ENCODE measurements at places on chromosomes 5 and 9.

- DNase-seq = no peak
Observed at GRCh38 chr5:68054638-68055037, 160.9 kb upstream of the PIK3R1 start.

DNA sequence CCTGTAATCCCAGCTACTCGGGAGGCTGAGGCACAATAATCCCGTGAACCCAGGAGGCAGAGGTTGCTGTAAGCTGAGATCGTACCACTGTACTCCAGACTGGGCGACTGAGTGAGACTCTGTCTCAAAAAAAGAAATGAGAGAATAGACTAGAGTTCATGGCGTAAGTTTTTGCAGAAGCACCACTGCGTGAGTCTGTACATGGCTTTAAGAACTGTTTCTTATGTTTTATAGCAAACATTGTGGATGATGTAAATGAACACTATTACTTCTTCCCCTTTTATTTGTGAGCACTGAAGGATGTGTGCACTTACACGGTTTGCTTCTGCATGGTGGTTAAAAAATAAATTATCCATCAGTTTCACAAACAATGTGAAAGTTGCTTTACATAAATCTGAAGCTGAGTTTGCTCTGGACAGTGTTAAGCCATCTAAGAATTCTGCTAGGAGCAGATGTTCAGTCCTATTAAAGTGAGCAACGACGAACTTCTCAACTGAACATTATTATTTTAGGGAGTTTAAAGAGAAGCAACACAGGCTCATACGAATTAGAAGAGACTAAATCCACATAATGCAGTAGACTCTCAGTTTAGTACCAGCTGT lies 52.5 kb downstream of the ZFAND5 start:
- no peak for DNase-seq

GRCh38 chr9:114348906-114349482 lies 19.3 kb downstream of the ORM2 start:
- DNase-seq = peak; percentile 62

DNA sequence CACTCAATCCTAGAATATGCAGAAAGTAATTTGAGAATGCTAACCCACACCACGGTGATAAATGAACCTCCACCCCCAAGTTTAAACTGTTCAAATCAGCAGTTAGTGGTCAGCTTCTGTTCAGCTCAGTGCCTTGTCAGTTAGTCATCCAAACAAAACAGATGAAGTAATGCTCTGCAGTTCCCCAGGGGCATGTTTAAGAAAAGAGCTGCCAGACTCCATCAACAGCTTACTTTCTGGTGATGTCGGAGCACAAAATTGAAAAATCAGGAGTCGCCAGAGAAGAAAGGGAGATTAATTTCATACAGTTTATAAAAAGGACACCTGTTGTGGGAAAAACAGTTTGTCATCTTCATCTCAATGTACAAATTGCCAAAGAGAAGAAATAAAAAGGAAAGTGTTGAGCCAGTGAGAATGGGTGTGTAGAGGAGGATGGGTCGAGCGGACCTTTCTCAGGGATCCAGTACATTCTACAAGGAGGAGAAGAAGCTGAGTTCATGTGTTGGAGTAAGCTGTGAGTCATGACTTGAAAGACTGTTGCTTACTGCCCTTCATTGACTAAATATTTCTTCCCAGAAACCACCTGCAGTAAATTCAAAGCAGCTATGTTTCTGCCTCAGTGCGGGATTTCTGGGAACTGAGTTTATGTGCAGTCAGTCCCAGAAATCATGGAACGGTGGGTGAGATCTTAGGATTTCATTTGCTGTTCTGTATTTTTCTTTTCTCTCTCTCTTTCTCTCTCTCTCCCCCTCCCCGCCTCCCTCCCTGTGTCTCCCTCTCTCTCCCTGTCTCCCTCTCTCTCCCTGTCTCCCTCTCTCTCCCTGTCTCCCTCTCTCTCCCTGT lies 13.7 kb downstream of the TRIO start:
- DNase-seq = no peak

DNA sequence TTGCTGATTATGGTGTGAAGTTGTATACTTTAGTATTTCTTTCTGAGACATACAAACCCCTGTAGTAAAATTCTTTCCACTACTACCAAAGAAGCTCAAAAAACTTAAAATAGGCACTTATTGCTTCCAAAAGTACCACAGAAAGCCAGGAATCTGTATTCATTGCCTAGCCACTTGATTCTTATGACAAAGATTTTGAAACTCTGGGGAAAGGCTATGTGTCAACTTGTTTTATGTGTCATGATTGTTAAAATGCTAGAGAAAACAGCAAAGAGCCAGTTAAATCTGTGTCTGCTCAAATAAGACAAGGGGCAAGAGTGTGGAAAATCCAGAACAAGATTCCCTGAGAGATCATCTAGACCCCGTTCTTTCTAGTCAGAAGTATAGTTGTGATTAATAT lies 6.0 kb downstream of the KIF2A start:
- DNase-seq = no peak

GRCh38 chr5:117779171-117779570 lies 1204.5 kb upstream of the SEMA6A start:
- no peak for DNase-seq

DNA sequence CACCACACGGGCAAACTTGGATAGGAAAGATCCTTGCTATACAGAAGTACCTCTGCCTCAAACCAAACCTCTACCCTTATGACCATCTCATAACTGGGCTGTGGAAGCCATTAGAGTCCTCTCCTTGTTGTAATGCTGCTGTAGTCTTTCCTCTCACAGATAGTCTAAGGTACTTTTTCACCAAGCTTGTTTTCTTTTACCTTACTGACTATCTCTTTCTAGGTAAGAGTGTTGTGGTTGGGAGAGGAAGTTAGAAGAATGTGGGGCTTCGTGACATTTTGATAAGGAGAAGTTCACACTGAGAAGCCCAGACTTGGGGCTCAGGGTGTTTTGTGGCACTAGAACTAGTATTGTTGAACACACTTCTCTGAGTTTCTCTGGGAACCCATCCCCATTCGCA lies 8.9 kb downstream of the CFAP95 start:
- DNase-seq = peak; percentile 32

- DNase-seq = no peak
Observed at GRCh38 chr5:10578293-10578665, 14.4 kb downstream of the ANKRD33B start.

DNA sequence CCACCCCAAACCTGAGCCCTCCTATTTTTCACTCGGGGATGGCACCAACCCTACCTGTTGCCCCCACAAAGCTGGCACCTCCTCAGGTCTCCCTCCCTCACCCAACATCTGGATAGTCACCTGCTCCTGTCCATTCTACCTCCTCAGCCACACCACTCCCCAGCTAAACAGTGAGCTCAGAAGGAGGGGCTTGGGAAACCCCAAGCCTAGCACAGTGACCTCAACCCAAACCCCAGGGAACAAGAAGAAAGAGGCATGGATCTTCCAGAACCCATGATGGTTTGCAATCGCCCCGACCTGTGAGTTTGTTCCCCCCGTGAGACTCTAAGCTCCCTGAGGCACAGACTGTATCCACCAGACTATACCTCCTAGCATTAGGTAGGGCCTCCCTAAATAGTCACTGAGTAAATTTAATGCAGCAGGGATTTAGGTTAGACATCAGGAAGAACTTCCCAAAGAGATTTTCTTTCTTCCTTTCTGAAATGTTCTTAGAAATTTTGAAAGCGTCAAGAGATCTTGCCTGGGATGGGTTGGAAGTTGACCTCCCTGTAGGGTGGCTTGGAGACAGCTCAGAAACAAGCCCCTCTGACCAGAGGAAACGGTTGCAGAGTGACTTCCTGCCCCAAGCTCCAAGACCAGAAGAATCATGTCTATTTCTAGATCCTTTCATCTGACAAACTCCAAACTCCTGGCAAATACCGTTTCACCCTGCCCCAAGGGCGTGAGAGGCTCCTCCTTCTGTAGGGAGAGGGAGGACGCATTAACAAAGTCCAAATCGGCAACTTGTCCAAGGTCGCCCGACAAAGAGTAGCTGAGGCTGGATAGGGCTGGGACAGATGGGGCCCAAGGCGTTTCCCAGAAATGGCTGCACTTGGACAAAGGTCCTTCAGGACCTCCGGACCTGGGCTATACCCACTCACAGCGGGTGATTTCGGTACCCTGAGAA lies 4.1 kb downstream of the FIBCD1 start:
- no peak for DNase-seq

DNA sequence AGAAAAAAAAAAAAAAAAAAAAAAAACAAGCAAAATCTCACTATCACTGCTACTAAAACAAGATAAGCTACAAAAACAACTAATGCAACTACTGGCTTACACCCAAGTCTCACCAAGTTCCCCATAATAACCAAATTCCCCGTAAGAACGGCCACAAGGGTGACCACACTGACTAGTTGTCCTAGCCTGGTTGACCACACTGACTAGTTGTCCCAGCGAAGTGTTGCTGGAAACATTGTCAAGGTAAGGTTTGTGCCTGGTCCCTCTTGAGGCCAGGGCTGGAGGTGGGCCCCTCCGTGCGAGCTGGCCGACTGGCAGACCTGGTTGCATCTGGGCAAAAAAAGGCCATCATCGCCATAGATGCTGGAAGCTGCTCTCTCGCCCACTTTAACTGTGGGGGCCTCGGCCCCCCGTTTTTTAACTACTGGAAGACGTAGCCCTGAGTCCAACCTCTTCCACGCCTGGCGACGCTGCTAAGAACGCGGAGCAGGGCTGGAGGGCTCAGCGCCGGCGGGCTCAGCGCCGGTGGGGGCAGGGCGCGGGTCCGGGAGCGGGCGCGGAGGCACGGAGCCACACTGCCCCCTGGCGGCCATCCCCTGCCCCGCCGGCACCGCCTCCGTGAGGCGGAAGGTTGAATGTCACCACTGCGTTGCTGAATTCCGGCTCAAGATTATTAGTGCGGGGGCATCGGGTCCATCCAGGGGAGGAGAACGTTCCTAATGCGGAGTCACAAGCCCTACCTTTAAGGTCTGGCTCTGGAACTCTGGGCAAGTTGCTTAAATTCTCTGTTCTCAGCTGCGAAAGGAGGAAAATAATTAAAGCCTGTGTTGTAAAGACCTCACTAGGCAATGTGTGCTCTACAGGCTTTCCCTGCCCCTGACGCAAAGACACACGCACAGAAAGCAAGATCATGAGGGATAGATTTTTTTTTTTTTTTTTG lies 84.0 kb downstream of the HSD17B3 start:
- DNase-seq = peak; percentile 59

GRCh38 chr5:93360436-93361088 lies 220.5 kb downstream of the NR2F1-AS1 start:
- no peak for DNase-seq

GRCh38 chr9:116897201-116897600 lies 210.1 kb downstream of the TRIM32 start:
- no peak for DNase-seq

- DNase-seq = no peak
Observed at GRCh38 chr5:143051244-143052058, 281.3 kb downstream of the ARHGAP26 start.

GRCh38 chr9:112443200-112443599 lies 43.4 kb upstream of the KIAA1958 start:
- peak; percentile 45 for DNase-seq

- no peak for DNase-seq
Observed at GRCh38 chr9:112446080-112446479, 40.5 kb upstream of the KIAA1958 start.

DNA sequence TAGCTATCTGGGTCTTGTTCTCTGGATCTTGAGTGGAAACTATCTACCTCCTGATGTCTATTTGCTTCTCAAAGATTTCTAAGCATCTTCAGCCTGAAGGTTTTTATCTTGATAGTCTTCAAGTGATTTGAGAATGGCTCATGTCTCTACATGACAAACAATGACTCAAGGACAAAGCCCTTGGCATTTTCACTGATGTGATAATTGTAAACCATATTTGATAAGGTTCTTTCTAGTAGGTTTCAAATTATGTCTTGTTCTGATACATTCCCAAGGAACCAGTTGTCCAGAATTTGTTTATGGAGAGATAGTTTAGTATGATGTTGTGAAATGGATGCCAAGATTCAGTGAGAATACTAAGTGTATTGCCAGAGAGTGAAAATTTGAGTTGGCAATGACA lies 1079.3 kb upstream of the CDH9 start:
- no peak for DNase-seq

- no peak for DNase-seq
Observed at GRCh38 chr9:76581731-76582130, 122.7 kb downstream of the GCNT1 start.

DNA sequence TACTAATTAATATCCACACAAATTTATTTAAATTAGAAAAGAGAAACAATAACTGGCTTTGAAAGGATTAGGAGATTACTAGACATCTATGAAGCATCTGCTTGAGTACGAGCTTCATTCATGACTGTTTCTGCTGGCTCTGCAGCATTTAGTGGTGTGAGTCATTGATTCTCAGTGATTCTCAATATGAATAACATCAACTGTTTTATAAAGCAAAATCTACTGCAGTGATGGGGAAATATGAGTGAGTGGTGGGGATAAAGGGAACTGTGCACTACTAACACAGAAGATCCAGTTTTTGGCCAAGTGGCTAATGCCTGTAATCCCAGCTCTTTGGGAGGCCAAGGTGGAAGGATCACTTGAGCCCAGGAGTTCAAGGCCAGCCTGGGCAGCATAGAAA lies 8.4 kb downstream of the FNBP1 start:
- no peak for DNase-seq

- DNase-seq = no peak
Observed at GRCh38 chr5:115995351-115995750, 33.1 kb downstream of the LVRN start.

- DNase-seq = no peak
Observed at GRCh38 chr9:81032030-81032572, 657.2 kb downstream of the TLE1 start.

DNA sequence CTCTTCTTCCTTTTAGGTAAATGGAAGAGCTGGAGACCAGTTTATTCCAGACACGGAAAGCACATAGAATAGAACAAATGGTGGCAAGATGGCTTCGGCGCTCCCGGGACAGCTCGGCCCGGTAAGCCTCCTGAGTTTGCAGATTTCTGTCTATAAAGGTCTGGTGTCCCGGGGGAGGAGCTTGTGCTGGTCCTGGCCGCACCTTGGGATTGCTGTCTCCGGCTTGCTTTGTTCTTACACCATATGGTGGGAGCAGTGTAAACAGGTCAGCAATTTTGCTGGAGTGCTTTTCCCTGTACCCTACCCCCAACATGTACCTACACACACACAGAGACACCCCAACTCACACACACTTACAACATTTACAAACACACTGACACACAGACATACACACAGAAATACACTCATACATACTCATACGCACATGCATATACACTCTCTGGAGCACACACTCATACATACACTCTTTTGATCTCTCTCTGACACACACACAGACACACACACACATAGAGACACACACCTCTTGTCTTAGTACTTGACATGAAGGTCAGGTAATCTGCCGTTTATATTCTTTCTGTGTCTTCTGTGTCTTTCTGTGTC lies 42.0 kb downstream of the FRMPD1 start:
- no peak for DNase-seq

- no peak for DNase-seq
Observed at GRCh38 chr5:1772634-1773033, 27.0 kb downstream of the MRPL36 start.

- DNase-seq = no peak
Observed at GRCh38 chr9:105439428-105439827, 8.4 kb upstream of the FSD1L start.

DNA sequence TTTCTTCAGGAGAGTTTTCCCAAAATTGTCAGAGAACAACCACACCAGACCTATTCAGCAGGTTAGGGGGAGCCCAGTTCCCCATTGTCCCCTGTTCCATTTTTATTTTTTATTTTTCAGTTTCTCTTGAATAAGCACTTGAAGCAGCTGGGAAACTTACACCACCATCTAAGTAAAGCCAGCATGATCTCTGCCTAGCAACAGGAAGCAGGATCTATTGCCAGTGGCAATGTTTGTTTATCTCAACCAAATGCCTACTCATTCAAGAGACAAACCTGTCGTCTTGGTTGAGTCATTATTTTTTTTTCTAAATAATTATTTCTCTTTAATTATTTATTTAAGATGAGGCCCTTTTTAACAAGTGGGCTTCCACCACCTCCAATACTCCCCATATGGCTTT lies 379.3 kb downstream of the PLK2 start:
- DNase-seq = no peak
